NCI-H1436 (cell line): ENCODE measurements at places on chromosomes 6 and 20.

DNA sequence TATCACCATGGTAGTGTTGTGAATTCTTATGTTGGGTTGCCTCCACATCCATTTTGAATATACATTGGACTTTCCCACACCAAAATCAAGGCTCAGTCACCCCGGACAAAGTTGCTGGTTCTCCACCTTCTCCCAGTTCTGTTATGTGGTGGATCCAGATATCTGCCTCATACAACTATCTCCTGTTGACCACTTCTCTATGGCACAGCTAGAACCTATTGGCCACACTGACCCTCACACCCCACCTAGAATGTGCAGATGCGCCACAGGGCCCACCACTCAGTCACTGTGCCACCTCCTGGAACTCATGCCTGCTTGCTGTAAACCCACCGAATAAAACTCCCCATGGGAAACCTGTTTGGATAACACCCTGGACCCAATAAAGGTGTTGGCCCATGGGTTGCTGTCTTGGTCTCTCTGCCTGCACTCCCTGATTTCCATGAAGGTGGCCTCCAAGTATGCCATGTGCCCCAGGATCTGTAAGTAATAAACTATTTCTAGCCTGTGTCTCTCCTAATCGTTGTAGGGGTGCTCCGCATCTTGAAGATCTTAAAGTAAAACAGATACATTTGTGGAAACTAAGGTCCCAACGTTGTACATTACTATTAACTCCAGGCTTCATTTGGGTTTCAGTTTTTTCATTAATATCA, 7.2 kb upstream of the NQO2 start:
- DNase-seq: no peak

DNA sequence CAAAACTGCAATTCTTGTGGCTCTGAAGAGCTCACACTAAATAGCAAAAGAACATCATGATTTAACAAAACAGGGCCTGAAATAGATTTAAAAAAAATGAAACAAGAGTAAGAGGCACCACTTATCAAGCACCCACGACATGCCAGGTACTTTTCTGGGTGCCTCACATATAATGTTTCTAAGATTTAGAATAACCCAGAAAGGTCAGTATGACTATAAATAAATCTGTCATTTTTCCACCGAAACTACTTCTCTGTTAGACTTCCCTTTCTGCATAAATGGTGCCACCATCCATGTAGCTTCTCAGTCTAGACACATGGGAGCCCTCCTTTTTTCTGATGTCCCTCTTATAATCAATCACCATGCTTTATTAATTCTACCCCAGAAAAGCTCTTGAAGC, 652.4 kb upstream of the CHD6 start:
- no peak for DNase-seq

GRCh38 chr6:141677598-141678211, 455.0 kb upstream of the GJE1 start:
- peak; percentile 5 for DNase-seq

DNA sequence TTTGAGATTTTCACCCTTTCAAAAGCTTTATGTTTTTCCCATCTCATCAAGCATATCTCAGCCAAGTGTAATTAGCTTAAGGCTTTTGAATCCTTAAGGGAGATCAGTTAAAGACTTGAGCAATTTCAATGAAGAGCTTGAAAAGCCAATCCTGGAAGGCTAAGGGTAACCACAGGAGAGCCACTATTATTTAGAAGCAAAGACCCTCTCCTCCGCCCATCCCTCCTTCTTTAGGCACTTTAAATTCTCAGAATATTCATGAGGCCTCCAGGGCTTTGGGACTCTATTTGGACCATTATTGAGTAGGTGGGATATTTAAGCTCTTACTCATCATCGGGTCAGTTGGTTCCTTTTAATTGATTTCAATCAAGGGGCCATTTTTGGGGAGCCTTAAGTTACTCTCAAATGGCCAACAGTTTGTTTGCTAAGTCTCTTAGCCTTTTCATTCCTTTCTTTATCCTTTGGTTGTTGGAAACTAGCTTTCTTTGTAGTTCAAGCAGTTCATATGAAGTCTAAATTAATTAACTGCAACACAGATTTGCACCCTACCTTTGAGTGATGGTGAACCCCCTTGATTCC, 567.2 kb downstream of the KIF16B start:
- DNase-seq: no peak

GRCh38 chr6:107187630-107188029, 72.3 kb upstream of the BEND3 start:
- no peak for DNase-seq

DNA sequence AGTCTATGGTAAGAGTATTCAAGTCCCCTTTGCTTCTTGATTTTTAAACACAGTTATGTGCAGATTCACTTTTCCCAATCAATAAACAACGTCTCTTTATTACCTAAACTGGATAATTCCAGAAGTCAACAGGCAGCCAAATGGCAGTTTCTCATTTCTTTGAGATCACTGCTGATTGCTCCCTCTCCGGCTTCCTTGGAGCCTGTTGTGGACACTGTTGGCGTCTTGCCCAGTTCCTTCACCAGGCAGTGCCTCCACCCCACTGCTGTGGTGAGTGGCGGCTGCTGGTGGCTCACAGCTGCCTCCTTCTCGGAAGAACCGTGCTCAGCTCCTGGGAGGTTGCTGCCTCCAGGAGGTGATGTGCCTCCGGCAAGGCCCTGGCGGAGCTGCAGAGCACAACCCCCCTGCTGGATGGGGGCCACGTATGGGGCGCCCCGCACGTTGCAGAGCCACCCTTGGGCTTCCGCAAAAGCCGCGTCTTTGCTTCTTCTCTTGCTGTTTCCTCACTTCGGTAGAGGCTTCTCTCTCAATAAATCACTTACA, 105.1 kb upstream of the CNKSR3 start:
- DNase-seq: peak; percentile 89

- no peak for DNase-seq
Observed at GRCh38 chr6:110067837-110068591, 89.9 kb downstream of the GPR6 start.

DNA sequence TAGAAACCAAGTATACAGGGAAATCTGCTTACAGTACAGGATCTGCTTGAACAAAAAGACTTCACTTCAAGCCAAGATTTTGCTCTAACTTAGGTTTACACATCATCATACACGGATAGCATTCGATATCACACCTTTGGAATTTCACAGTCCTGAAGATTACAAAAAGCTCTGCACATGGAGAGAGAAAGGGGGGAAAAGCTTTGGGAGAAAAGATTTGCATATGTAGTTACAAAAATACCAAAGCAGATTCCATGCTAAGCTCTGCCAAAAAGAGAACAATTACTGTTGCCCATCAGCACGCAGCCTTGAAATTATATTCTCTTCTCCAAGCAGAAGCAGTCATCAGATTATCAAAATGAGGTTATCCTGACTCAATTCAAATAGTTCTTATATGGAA, 62.0 kb downstream of the HIVEP2 start:
- no peak for DNase-seq

DNA sequence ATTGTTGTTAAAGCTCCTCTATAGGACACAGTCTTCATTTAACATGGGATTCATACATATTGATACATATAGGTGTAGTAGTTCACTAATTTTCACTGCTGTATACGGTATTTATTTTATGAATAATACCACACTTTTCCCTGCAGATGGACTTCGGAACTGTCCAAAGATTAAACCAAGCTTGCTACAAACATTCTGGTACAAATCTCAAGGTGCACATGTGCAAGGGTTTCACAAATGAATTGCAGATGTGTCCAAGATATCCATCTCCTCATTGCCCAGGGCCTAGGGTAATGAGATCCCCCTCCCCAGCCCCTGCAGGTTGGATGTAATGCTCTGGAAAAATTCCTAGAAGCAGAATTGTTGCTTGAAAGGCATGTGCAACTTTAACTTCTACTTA, 31.4 kb downstream of the DTNBP1 start:
- DNase-seq: no peak
